Common myeloid progenitor, CD34-positive (primary cell): ENCODE measurements at places on chromosomes 16 and 17.

- DNase-seq: no peak
These were observed 22.9 kb downstream of the PRR11 start for GRCh38 chr17:59178266-59178985.

- DNase-seq: no peak
These were observed 10.2 kb downstream of the DNAH17 start for GRCh38 chr17:78566947-78567346.

- DNase-seq: no peak
These were observed 83.7 kb downstream of the CPPED1 start for GRCh38 chr16:12719972-12720371.

DNA sequence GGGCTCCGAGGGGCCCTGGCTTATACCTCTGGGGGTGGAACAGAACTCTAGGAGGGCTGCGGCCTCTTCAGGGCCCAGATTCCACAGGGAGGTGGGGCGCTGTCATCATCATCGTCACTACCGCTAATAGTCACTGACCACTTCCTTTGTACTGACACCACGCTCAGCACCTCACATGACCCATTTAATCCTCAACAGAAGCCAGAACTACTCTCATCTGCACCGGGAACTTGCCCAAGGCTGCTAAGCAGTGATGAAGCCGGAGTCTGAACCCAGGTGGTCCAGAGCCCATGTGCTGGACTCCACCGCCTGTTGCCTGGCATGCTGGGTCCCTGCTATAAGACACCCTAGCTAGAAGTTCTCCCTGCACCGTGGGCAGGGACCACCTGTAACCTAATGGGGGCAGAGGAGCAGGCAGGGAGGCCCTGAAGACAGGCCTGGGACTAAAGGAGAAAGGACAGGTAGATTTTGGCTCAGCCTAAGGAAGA lies 12.0 kb downstream of the UNC13D start:
- DNase-seq: peak; percentile 74

DNA sequence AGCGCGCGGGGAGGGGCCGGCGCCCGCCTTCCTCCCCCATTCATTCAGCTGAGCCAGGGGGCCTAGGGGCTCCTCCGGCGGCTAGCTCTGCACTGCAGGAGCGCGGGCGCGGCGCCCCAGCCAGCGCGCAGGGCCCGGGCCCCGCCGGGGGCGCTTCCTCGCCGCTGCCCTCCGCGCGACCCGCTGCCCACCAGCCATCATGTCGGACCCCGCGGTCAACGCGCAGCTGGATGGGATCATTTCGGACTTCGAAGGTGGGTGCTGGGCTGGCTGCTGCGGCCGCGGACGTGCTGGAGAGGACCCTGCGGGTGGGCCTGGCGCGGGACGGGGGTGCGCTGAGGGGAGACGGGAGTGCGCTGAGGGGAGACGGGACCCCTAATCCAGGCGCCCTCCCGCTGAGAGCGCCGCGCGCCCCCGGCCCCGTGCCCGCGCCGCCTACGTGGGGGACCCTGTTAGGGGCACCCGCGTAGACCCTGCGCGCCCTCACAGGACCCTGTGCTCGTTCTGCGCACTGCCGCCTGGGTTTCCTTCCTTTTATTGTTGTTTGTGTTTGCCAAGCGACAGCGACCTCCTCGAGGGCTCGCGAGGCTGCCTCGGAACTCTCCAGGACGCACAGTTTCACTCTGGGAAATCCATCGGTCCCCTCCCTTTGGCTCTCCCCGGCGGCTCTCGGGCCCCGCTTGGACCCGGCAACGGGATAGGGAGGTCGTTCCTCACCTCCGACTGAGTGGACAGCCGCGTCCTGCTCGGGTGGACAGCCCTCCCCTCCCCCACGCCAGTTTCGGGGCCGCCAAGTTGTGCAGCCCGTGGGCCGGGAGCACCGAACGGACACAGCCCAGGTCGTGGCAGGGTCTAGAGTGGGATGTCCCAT lies 232.8 kb downstream of the SEC14L1 start:
- peak; percentile 85 for DNase-seq

GRCh38 chr17:27577121-27577761 lies 53.7 kb upstream of the LGALS9 start:
- no peak for DNase-seq

- DNase-seq: no peak
These were observed 320.5 kb downstream of the SNX29 start for GRCh38 chr16:12296991-12297390.

- no peak for DNase-seq
These were observed 9.4 kb downstream of the KRT33A start for GRCh38 chr17:41340934-41341861.

GRCh38 chr16:17002565-17002964 lies 468.2 kb downstream of the XYLT1 start:
- DNase-seq: peak; percentile 31

DNA sequence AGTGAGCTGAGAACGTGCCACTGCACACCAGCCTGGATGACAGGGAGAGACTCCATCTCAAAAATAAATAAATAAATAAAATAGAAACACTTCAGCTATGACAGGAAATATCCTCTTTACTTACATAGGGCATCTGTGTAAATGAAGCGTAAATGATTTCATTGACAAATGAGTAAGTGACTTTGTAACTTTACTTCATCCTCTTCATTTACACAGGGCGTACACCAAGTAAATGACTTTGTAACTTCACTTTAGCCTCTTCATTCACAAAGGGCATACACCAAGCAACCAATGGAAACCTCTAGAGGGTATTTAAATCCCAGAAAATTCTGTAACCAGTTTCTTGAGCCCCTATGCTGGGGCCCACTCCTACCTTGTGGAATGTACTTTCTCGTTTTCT lies 16.2 kb upstream of the KLHDC4 start:
- DNase-seq: no peak

DNA sequence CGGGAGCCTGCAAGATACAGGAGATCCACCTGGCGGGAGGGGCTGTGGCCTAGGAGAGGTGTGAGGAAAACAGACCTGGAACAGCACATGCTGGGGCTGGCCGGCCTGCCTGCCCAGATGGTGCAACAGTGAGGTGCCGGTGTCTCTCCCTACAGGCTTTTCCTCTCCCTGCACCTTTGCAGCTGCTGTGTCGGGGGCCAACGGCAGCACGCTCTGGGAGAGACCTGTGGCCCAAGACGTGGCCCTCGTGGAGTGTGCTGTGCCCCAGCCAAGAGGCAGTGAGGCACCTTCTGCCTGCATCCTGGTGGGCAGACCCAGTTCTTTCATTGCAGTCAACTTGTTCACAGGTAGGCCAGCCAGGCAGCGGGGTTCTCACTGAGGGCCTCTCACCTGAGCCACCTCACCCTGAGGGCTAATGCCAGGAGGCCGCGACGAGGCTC lies 15.9 kb downstream of the RGS11 start:
- DNase-seq: no peak

DNA sequence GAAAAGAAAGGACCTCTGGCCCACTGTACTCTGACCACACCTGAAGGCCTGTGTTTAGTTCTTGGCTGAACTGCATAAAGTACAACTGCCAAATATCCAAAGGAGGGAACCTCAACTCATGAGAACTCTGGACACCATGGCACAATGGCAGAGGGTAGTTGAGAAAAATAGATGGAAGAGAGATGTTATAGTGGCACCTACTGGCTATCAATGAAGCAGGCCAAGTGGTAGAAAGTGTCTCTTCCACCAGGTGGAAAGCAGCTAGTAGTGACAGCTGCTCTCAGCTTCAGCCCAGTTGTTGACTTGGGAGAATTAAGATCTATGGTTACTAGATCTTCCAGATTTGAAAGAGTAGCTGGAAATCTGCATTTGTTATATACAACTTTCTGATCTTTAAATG lies 3.2 kb downstream of the MED31 start:
- no peak for DNase-seq

- DNase-seq: peak; percentile 46
These were observed 4.9 kb downstream of the CCL5 start for GRCh38 chr17:35875072-35875799.

GRCh38 chr16:84603140-84603816 lies 14.6 kb downstream of the COTL1 start:
- DNase-seq: peak; percentile 65

- DNase-seq: no peak
These were observed 5.5 kb downstream of the SLC13A2 start for GRCh38 chr17:28478712-28479615.

DNA sequence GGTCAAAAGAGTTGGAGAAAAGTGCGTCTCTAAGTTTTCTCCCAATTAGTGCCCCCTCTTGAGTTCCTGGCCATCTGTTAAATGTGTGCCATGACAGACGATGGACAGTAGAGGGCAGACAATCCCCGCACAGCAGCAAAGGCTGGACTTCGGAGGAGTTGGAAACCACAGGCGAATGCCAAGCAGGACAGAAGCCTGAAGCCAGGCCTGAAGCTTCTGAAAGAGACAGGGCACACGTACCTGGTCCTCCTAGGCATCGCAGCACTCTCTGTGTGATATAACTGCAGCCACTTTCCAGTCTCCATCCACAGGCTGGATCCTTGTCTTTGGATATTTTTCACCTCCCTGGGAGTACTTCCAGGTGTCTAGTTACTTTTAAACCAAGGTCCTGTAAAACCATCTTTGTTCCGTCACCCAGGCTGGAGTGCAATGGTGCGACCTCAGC lies 14.5 kb downstream of the C17orf100 start:
- DNase-seq: peak; percentile 73

DNA sequence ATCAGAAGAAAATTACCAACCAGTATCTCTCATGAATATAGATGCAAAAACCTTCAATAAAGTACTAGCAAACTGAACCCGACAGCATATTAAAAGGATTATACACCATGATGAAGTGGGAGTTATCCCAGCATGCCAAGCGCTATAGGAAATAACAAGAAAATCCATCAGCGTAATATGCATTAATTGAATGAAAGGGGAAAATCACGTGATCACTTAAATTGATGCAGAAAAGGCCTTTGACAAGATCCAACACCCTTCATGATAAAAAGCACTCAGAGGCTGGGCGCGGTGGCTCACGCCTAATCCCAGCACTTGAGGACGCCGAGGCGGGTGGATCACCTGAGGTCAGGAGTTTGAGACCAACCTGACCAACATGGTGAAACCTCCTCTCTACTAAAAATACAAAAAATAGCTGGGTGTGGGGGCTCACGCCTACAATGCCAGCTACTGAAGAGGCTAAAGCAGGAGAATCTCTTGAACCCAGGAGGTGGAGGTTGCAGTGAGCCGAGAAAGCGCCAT lies 4.8 kb downstream of the CTRB2 start:
- no peak for DNase-seq

- peak; percentile 21 for DNase-seq
These were observed 4.1 kb upstream of the SALL1 start for GRCh38 chr16:51155199-51155607.

DNA sequence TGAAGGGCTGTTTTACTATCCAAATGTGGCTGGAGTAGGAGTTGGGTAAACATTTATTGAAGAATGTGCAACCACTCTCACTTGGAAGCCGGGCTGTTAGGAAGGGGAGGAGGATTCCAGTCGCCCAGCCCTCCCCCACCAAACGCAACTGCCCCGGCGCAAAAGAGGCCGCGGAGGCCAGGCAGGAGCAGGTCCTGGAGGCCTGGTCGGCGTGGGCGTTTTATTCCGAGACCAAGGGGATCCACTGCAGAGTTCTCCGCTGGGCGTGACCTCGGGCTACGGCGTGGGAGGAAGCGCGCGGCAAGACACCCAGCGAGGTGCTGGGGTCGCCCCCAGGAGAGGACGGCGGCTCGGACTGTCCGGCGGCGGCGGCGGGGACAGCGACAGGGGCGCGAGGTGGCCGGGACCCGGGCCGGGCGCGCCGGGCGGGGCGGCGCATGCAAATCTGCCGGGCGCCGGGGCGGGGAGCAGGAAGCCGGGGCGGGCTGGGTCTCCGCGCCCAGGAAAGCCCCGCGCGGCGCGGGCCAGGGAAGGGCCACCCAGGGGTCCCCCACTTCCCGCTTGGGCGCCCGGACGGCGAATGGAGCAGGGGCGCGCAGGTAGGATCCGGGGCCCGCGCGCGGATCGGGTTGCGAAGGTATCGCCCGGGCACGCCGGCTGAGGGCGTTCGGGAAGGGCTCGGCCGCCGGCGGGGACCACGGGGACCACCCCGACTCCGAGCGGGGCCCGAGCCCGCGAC lies at the start of gene IL4R:
Gene IL4R, plus strand, starts transcription at position 553 of the 739 bp plus-strand sequence. CDS start 26,230 bp downstream, outside the sequence.
- no peak for DNase-seq

GRCh38 chr17:1156864-1157263 lies 22.9 kb downstream of the ABR start:
- no peak for DNase-seq
